ENCODE measurements at places on chromosomes 2 and 18. TPM values are rescaled to one million over a fixed set of nuclear protein-coding genes. Genes with fewer than 3 reads are reported as not detected.

The RGPD8 gene
- 4.4 TPM for total RNA-seq

The ADCY3 gene
- total RNA-seq = 68.6 TPM

The PPP4R1 gene
- 40.6 TPM for total RNA-seq

The IL18R1 gene
- 0.80 TPM for total RNA-seq

The HRH4 gene
- total RNA-seq = 0.02 TPM

The REG3A gene
- not detected for total RNA-seq

The SETBP1 gene
- total RNA-seq = 0.58 TPM

The REG3G gene
- total RNA-seq = not detected

The BUB1 gene
- 32.4 TPM for total RNA-seq

The PLGLB2 gene
- 0.16 TPM for total RNA-seq

The SPATA3 gene
- total RNA-seq = not detected

The SNTG2 gene
- total RNA-seq = not detected

The DLX2 gene
- 0.37 TPM for total RNA-seq

The SLC9A4 gene
- total RNA-seq = not detected

The CTAGE1 gene
- total RNA-seq = not detected

The SLC4A5 gene
- 0.41 TPM for total RNA-seq

The GAL3ST2 gene
- 0.36 TPM for total RNA-seq

The PRKD3 gene
- total RNA-seq = 7.1 TPM

The PFN4 gene
- 1.5 TPM for total RNA-seq

The DQX1 gene
- 0.06 TPM for total RNA-seq

The TMSB10 gene
- 8,978 TPM for total RNA-seq

The TM4SF20 gene
- 7.6 TPM for total RNA-seq

The SIX3 gene
- total RNA-seq = 0.32 TPM

The GAREM1 gene
- 3.3 TPM for total RNA-seq

The PAIP2B gene
- total RNA-seq = 0.23 TPM

The KCNF1 gene
- 24.5 TPM for total RNA-seq

The INO80D gene
- 0.88 TPM for total RNA-seq

The DUSP11 gene
- 45.4 TPM for total RNA-seq

The TEKT4 gene
- total RNA-seq = not detected

The AGBL5 gene
- 32.7 TPM for total RNA-seq

The GLI2 gene
- total RNA-seq = 26.5 TPM

The EMILIN1 gene
- 0.39 TPM for total RNA-seq

The MIB1 gene
- 9.7 TPM for total RNA-seq

The KIF1A gene
- total RNA-seq = 0.62 TPM

The G6PC2 gene
- not detected for total RNA-seq

The IGFBP2 gene
- 57.2 TPM for total RNA-seq

The CDH2 gene
- 46.9 TPM for total RNA-seq

The ZNF397 gene
- 2.7 TPM for total RNA-seq

The CD28 gene
- total RNA-seq = not detected

The UGT1A8 gene
- not detected for total RNA-seq

The MYCN gene
- not detected for total RNA-seq

The STPG4 gene
- 0.10 TPM for total RNA-seq

The ZNF804A gene
- not detected for total RNA-seq

The IL37 gene
- not detected for total RNA-seq

The ANKMY1 gene
- 9.6 TPM for total RNA-seq

The PID1 gene
- total RNA-seq = 3.3 TPM

The HOXD9 gene
- 1.7 TPM for total RNA-seq

The SERPINB4 gene
- total RNA-seq = not detected

The PARD3B gene
- 0.72 TPM for total RNA-seq

The RAMP1 gene
- total RNA-seq = not detected

The ZNF521 gene
- not detected for total RNA-seq

The C2orf92 gene
- total RNA-seq = 1.1 TPM

The RAB6C gene
- total RNA-seq = not detected

The FOXD4L1 gene
- total RNA-seq = 0.58 TPM

The ALPG gene
- 0.22 TPM for total RNA-seq

The SP140L gene
- total RNA-seq = 3.5 TPM

The DYNAP gene
- total RNA-seq = not detected

The LYPD6B gene
- not detected for total RNA-seq

The ACOXL gene
- total RNA-seq = not detected

The GREB1L gene
- 0.95 TPM for total RNA-seq

All from A549 treated with RU486 at 1 μM for 4 hours (cell line).